ENCODE measurements at places on chromosomes 5 and 9.

- no peak for DNase-seq
Measured at GRCh38 chr5:22431840-22432239, 421.3 kb downstream of the CDH12 start.

DNA sequence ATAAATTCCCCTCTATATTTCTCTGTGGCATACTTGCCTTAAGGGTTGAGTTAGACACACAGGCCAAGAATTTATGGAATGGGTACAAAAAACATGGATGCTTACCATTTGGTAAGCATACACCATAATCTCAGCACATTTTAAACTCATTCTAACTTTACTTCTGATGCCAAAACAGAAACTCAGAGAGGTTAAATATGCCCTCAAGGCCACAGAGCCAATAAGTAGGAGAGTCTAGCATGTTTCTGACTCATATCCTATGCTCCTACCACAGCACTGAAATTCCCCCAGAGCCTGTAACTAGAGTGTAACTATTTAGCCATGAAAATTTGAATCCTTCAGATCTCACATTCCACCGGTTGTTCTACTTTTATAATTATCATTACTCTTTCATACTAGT, 559.7 kb downstream of the ACTL7B start:
- no peak for DNase-seq

DNA sequence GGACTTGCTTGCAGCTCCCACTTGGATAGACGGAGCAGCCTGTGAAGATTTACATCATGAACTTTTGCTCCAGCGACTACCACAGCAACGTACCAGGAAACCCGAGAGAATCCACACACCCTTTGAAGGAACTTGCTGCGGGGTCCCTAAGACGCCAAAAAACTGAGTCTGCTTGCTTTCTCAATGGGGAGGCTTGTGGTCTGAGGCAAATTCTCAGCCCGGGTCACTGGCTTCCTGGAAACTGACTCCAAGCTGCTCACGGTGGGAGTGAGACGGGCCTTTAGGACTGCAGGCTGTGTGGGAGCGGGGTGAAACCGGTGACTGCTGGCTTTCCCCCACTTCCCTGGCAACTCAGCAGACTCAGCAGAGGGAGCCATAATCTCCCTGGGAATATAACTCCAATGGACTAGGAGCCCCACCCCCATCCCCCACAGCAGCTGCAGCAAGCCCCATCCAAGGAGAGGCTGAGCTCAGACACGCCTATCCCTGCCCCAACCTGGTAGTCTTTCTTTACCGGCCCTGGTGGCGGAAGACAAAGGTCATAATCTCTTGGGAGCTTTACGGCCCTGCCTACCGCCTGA, 466.0 kb downstream of the CAAP1 start:
- no peak for DNase-seq

GRCh38 chr5:179186801-179187200, 126.6 kb downstream of the ZNF354C start:
- DNase-seq = no peak

DNA sequence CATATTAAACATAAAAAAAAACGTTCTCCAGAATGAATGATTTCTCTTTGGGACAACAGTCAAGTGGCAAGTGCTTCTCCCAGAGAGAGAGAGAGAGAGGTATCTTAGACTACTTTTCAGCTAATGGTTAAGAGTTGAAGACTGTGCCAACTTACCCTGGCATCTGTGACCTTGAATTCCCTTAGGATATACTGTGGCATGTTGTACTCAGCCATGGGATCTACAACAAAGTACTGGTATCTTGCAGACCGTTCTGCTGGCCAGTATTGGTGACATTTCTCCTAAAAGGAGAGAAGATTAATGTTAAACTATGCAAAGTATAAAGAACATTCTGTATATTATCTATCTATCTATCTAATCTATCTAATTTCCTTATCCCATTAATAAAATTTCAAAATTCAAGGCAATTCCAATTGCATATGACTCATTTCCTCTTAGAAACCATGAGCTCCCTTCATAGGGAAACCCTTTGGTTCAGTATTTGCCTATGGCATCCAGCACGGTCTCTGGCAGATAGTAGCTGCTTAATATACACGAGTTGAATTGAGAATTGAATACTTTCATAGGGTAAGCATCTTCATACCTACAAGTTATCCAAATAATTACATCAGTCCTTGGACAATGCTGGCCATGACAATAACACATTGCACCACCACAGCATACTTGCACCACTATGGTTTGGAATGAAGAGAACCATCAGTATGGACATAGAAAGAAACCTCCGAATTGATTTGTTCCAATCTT, 539.4 kb upstream of the DMAC1 start:
- DNase-seq = no peak
